ENCODE measurements at places on chromosomes 7 and 10. TPM values are rescaled to one million over a fixed set of nuclear protein-coding genes. Genes with fewer than 3 reads are reported as not detected.

DNA sequence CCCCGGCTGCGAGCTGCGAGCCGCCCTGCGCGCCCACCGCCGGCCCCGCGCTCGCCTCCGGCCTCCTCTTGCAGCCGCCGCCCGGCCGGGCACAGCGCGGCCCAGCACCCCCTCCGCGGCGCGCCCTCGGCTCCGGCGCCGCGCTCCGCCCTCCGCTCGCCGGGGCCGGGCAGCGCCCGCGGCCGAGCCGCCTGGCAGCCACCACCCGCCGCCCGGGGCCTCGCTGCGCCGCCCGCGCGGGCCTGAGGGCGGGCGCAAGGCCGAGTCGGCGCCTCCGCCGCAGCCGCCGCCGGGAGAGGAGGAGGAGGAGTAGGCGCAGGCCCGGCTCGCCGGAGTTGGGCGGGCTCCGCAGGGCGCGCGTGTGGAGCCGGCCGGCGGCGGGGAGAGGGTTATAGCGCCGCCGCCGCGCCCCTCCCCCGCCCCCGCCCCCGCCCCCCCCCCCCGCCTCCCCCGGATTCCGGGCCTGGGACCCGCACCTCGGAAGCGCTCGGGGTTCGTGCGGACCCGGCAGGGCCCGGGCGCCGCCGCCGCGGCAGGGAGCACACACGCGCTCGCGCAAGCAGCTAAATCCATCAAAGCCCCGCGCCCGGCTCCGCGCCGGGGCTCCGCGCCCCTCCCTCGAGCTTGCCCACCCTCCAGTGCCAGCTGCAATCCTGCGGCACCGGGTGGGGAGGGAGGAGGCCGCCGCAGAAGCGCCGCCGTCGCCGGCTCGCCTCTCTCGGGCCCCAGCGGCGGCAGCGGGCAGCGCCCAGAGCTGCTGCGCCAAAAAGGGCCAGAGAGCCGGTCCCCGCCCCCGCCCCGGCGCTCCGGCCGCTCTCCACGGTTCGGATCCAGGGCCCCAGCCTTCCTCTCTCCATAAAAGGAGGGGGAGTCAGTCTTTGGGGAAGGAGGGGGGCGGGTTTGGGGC is at the start of gene PDGFA:
Gene PDGFA (minus strand): TSS at position 363 of the 907 bp plus-strand sequence. CDS start 845 bp downstream, outside the sequence.
- peaks cover 5% of the 10 kb centered on the region for H3K4me1 ChIP-seq
- H3K27ac ChIP-seq = no peak within 1 kb of the TSS
- no peaks in the 10 kb centered on the region for H3K36me3 ChIP-seq
- peak within 1 kb of the TSS; percentile 77 for H3K4me3 ChIP-seq
- H3K27me3 ChIP-seq = peaks cover 36% of the 10 kb centered on the region

GRCh38 chr7:100210805-100211204 is 8.9 kb upstream of the PVRIG start:
- no peak for DNase-seq
- H3K27ac ChIP-seq = no peak overlapping the region

C1QL3 gene
- not detected for polyA plus RNA-seq

- H3K4me1 ChIP-seq = no peaks in the 10 kb centered on the region
- no peak overlapping the region for H3K4me3 ChIP-seq
- no peaks in the 10 kb centered on the region for H3K27me3 ChIP-seq
Measured at GRCh38 chr7:12921751-12922345, 234.4 kb downstream of the ARL4A start.

CALCR gene
- polyA plus RNA-seq = not detected

GRCh38 chr10:24915304-24915703 is 37.1 kb downstream of the PRTFDC1 start:
- H3K36me3 ChIP-seq = no peaks in the 10 kb centered on the region
- H3K27ac ChIP-seq = no peak overlapping the region
- DNase-seq = no peak
- 0 out of 2 replicates have a peak, but pooled peaks cover 1% of the 10 kb centered on the region for H3K4me1 ChIP-seq
- no peak overlapping the region for H3K4me3 ChIP-seq

EXOC4 gene
- 25.4 TPM for polyA plus RNA-seq

LIPF gene
- polyA plus RNA-seq = not detected

- no peaks in the 10 kb centered on the region for H3K27me3 ChIP-seq
- no peaks in the 10 kb centered on the region for H3K36me3 ChIP-seq
Measured at GRCh38 chr10:21398563-21399231, 126.8 kb downstream of the SKIDA1 start.

VAX1 gene
- not detected for polyA plus RNA-seq

ITPRID1 gene
- not detected for polyA plus RNA-seq

DNA sequence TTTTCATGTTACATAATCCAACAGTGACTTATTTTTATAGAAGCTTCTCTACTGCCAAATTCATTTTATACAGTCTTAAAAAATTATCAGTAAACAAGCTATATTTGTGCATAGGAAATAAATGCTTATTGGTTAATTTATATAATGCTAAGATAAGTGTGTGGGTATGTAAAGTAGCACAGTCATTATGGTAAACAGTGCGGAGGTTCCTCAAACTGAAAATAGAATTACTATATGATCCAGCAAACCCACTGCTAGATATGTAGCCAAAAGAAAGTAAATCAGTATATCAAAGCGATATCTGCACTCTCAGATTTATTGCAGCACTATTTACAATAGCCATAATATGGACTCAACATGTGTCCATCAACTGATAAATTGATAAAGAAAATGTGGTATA is 71.1 kb downstream of the ATRNL1 start:
- no peak overlapping the region for H3K27ac ChIP-seq
- no peak for DNase-seq
- H3K27me3 ChIP-seq = no peaks in the 10 kb centered on the region
- no peaks in the 10 kb centered on the region for H3K4me1 ChIP-seq
- H3K36me3 ChIP-seq = no peaks in the 10 kb centered on the region

ZNF3 gene
- polyA plus RNA-seq = 24.8 TPM

GRCh38 chr10:66746246-66746645 is 179.6 kb upstream of the LRRTM3 start:
- H3K36me3 ChIP-seq = no peaks in the 10 kb centered on the region
- no peak overlapping the region for H3K27ac ChIP-seq
- H3K4me3 ChIP-seq = no peak overlapping the region

RNF133 gene
- not detected for polyA plus RNA-seq

DNA sequence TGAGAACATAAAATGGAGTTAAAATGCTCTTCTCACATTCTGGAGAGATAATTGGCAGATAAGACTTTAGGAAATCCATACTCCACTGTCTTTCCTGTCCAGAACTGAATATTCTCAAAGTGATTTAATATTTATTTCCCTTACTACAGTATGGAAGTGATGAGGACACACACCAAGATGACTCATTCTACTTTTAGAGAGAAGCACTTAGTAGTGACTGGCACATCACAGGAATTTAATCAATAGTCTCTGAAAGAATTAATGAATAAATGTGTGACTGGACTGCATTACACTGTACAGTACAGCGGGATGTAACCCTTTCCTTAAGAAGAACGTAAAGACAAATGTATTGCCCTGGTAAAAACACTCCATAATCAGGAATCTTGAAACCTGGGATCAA is 116.7 kb downstream of the SEMA3E start:
- no peaks in the 10 kb centered on the region for H3K4me1 ChIP-seq
- DNase-seq = peak; percentile 42

DNA sequence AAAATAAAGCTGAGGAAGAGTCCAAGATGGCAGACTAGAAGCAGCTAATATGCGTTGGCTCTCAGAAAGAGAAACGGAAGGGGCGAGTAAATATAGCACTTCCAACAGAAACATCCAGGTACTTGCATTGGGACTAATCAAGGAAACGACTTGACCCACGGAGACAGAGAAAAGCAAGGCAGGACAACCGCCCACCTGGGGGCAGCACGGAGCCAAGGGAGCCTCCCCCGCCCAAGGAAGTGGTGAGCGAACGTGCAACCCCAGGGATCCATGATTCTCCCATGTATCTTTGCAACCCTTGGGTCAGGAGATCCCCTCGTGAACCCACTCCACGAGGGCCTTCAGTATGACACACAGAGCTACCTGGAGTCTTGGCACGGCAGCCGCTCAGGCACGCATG is 45.4 kb upstream of the GRM3 start:
- H3K36me3 ChIP-seq = no peaks in the 10 kb centered on the region
- no peak overlapping the region for H3K27ac ChIP-seq
- no peak overlapping the region for H3K4me3 ChIP-seq
- no peak for DNase-seq
- H3K4me1 ChIP-seq = no peaks in the 10 kb centered on the region

- no peaks in the 10 kb centered on the region for H3K4me1 ChIP-seq
- H3K27me3 ChIP-seq = no peaks in the 10 kb centered on the region
- DNase-seq = peak; percentile 31
Measured at GRCh38 chr10:116444527-116445142, 17.0 kb downstream of the PNLIPRP3 start.

HOXA2 gene
- 2.4 TPM for polyA plus RNA-seq

GRCh38 chr7:138126928-138127327 is 50.7 kb downstream of the AKR1D1 start:
- DNase-seq = no peak
- H3K4me3 ChIP-seq = no peak overlapping the region
- H3K36me3 ChIP-seq = no peaks in the 10 kb centered on the region
- no peak overlapping the region for H3K27ac ChIP-seq
